ENCODE measurements at places on chromosomes 4 and X. TPM values are rescaled to one million over a fixed set of nuclear protein-coding genes. Genes with fewer than 3 reads are reported as not detected.

DNA sequence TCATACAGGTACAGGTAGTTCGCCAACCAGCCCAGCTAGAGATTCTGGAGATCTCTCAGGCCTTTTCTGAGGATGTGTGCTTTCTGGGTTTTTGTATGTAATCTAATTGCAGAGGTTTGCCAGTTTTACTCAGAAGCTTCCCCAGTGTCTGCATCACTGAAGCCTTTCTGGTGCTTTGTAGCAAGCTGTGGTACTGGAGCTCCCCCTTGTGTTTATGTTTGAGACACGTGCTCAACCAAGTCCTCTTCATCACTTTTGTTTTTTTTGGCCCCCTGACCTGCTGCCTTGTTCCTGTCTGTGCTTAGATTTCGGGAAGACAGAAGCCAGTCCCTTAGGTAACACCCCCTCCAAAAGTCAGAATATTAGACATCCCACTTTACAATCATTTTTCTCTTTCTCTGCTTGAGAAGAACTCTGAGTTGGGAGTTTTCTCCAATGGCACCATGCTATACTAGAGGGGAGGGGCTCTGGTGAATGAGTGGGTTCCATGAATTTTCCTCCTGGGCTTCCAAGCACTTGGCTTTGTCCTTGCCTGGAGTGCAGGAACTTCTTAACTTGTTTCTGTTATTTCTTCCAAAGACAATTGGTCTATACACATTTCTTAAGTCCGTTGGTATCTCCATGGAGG is 128.4 kb upstream of the TBC1D9 start:
- DNase-seq, result peak; percentile 5

GRCh38 chr4:109690690-109691410 is 12.4 kb downstream of the CASP6 start:
- no peak for DNase-seq

GRCh38 chrX:14607446-14607985 is 78.2 kb downstream of the GLRA2 start:
- no peak for DNase-seq

DNA sequence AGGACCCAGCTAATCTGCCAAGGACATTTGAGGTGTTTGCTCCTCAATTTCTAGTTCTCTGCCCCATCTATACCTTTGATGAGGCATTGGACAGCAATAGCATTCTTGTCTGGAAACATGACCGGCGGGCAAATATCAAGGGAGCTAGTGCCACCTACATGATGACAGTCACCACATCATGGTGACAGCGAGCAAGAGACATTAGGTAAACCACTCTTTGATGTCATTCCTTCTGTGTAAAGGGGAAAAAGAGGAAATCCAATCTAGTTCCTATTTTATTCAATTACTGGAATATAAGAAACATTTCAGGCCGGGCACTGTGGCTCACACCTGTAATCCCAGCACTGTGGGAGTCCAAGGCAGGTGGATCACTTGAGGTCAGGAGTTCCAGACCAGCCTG is 20.7 kb upstream of the IL13RA1 start:
- no peak for DNase-seq

The KCTD8 gene
- not detected for total RNA-seq

The TLR2 gene
- 1.0 TPM for total RNA-seq

DNA sequence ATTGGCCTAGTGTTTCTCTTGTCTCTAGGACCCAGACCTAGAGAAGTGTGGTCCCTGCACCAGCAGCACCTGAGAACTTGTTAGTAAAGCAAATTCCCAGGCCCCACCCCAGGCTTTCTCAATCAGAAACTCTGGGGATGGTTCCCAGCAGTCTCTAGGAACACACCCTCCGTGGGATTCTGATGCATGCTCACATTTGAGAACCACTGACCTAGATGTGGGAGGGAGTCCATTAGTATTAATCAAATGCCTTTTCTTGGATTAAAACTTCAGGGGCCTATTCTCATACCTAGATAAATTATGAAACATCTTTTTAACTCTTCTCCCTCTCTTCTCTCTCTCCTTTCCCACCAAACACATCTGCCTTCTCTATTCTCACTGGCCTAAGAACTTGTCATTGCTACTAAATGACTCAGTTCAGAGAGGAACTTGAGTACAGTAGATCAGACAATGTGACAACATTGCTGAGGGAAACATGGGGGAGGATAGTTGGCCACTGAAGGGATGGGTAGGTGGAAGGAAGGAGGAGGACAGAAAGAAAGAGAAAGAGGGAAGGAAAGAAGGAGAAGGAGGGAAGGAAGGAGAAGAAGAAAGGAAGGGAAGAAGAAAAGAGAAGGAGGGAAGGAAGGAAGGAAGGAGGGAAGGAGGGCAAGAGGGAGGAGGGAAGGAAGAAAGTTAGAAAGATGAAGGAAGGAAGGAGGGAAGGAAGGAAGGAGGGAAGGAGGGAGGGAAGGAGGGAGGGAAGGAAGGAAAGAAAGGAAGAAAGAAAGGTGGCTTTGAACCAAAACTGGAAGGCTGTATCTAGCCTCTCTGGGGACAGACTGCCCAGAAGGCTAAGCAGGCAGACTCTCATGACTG is 132.7 kb upstream of the MAP3K15 start:
- DNase-seq, result no peak

- DNase-seq, result no peak
These were observed 4.7 kb downstream of the GLUD2 start for GRCh38 chrX:121052122-121052521.

DNA sequence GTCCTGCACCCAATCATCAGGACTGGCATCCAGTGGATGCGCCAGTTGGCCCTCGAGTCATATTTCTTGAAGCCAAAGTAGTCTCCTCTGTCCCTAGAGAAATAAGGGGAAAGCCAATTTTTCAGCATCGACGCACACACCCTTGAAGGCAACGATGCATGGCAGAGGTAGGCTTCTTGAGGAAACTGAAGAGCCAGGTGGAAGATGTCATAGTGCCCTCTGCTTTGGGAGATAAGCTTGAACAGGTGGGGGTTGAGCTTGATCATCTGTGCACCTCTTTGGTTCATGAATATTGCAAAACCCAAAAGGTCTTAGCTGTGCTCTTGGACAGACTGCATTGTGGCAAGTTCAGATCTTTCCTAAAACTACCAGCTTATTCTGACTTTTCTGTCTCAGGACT is 34.6 kb upstream of the WDR1 start:
- DNase-seq, result no peak

The GSX2 gene
- total RNA-seq, result not detected

DNA sequence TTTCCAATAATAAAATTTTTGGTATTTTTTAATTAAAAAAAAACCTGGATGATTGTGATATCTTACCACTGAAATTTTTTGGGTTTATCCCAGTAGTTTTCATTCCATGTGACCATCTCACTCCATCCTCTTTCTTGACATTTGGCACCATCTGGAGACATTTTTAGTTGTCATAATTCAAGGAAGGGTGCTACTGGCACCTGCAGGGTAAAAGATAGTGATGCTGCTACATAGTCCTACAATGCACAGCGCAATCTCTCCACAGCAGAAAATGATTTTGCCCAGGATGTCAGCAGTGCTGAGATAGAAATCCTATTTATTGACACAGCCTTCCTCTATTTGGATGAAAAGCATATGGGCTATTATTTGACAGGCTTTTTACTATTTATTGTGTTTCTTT is 79.3 kb downstream of the RBPJ start:
- no peak for DNase-seq

- DNase-seq, result no peak
These were observed 22.1 kb downstream of the SLC25A53 start for GRCh38 chrX:104134583-104135261.

- no peak for DNase-seq
These were observed 8.0 kb upstream of the FNIP2 start for GRCh38 chr4:158760866-158761265.

The NDNF gene
- total RNA-seq, result not detected

The TMEM156 gene
- 29.4 TPM for total RNA-seq

The EGF gene
- not detected for total RNA-seq

GRCh38 chrX:2228536-2228935 is 272.2 kb downstream of the DHRSX start:
- no peak for DNase-seq

The BST1 gene
- 0.93 TPM for total RNA-seq

DNA sequence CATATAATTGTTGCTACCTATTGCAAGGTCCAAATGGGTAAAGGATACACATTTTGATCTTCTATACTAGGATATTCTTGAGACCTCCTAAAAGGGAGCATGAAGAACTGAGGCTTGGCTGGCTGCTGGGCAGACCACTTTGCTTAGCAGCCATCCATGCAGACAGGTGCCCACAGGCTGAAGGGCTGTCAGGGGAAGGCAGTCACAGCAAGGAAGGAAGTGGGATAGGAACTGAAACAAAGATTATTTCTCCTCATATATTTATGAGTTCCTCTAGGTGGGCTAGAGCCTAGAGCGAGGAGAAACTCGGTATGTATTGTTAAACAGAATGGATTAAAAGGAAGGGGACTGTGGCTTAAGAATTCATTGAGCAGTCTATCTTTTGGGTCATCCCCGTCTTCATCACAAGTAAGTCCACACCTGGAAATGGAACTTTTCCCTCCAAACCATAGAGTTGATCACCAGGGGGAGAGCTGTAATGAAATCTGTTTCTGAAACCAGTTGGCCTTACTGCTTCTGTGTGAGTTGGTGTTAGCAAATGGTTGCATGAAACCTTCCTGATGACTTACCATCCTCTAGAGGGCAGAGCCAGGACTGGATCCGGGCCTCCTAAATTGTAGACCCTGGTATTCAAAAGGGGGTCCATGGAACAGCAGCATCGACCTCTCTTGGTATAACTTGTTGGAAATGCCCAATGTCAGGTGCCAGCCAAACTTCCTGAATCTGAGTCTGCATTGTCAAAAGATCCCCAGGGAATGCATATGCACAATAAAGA is 42.3 kb downstream of the AFF2 start:
- DNase-seq, result no peak

DNA sequence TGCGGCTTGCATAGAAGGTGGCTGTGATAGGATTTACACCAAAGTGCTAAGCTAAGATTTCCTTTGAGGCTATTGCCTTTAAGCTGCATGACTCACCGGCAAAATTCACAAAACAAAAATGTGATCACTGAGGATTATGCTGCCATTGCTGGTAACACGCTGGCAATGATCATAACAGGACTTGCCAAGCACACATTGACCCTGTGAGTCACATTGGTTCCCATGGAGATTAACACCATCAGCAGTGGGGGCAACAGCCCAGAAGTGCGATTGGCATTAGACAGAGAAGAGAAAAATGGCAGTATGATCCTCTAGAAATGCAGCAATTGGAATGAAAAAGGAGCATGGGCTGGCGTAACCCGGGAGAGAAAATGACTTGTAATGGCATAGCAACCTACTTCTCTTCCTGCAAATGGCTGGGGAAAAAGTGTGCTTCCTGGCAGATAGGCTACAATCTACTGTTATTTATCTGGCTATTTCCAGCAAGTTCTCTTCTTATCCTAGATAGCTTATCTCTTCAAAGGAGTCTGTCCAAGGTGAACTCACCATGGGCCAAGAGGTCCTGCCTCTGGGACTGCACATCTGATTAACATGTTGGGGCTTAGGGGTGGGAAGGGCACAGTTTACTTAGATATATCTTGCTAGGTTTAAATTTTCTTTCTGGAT is 314.2 kb upstream of the IGFBP7 start:
- no peak for DNase-seq

The CLDN22 gene
- not detected for total RNA-seq

DNA sequence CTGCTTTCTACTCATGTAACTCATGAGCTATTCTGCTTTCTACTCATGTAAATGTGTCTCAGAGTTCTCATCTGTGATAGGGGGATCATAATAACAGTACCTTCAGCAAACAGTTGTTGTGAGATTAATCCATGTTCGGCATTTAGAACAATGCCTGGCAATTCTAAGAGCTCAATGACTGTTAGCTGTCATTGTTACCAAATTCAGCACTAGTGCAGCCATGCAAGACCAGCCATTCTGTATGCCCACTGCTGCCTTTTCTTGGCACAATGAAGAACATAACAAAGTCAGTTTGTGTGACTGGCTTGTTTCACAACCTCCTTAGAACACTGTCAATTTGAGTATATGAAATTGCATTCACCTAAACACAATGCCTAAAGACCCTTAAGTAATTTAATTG is 163.2 kb downstream of the ANK2 start:
- DNase-seq, result no peak

- DNase-seq, result no peak
These were observed 90.1 kb downstream of the PALLD start for GRCh38 chr4:168586926-168587325.

DNA sequence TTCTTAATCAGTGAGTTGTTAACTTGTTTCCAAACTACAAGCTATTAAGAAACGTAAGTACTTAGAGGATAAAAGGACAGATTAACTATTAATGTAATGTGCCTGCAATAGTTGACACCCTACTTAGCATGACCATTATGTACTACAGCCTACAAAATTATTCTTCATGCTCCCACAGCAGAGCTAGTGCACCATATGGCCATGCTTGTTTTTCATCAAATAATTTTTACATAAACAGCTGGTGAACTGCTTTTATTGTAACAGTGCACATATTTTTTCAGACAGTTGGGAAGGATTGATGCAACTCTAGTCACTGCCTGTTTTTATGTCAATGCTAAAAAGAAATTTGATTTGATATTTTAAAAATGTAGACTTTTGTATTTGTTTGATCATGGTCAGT is 10.2 kb upstream of the MAGEB10 start:
- DNase-seq, result no peak

DNA sequence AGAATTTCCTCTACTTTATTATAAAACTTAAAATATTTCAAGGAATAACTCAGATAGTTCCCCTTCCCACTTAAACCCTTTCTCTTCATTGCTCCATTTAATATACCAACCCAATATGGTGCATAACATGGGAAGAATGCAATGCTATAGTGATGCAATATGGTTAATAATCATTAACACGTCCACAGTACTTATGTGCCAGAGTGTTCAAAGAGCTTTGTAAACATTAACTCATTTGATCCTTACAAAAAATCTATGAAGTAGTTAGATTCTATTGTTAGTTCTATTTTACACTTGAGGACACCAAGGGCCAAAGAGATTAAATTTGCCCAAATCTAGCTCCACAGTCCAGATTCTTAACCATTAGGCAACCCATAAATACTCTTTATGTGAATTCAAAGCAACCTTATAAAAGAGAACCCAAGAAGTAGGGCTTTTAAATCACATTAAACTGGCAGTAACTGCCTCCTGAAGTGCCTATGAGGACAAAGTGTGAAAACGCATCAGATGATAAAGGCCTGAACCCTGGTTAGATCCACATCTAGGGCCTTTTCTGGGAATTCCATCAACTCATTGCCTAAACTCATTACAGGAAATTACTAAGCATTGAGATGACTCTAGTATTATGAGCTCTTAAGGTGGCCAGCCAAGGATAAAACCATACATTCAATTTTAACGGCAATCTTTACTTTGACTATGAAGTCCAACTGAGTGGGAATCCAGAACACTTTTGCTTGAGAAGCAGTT is 94.3 kb downstream of the AREG start:
- no peak for DNase-seq

GRCh38 chrX:7074148-7074907 is 73.2 kb upstream of the STS start:
- no peak for DNase-seq

The CXCL13 gene
- total RNA-seq, result 7.9 TPM

- DNase-seq, result no peak
These were observed 191.3 kb upstream of the AADAT start for GRCh38 chr4:170281027-170281426.

DNA sequence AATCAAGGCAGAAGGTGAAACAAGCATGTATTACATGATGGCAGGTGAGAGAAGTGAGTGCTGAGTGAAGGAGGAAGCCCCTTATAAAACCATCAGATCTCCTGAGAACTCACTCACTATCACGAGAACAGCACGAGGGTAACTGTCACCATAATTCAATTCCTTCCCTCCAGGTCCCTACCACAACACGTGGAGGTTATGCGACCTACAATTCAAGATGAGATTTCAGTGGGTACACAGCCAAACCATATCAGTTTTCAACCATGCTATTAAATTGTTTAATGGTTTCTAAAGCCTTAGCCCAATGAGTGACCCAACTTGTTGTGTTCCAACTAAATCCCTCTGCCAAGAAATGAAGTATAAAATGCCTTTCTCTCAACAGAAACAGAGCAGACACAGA is 519.8 kb downstream of the GBA3 start:
- no peak for DNase-seq
